ENCODE measurements at places on chromosomes 4 and X.

GRCh38 chr4:174201871-174202270, 81.6 kb downstream of the FBXO8 start:
- DNase-seq = no peak

GRCh38 chr4:159455675-159456237, 352.9 kb downstream of the RAPGEF2 start:
- no peak for DNase-seq

DNA sequence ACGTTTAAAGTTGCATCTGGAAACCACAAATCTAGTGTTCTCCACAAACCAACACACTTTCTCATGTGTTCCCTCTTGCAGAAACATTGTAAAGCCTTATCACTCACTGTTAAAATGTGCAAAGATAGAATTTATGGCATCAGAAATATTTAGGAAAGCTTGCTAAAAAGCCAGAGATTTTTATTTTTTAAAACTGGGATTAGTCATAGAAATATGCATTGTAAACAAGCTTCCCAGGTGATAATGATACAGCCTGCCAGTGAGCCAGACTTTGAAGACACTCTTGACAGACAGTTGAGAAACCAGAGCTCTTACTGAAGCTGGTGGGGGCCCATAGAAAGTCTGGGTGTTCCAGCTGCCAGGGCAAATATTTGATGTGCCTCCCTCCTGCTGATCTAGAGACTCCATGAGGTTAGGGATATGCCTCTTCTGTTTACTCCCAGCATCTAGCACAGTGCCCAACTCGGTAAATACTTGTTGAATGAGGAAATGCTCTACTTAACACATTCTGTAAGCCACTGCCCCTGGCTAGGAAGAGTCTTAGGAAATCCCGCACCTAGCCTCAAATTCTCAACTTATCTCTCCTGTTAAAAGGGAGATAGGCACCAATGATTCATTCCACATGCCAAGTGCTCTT, 179.0 kb upstream of the RASGEF1B start:
- DNase-seq = no peak

DNA sequence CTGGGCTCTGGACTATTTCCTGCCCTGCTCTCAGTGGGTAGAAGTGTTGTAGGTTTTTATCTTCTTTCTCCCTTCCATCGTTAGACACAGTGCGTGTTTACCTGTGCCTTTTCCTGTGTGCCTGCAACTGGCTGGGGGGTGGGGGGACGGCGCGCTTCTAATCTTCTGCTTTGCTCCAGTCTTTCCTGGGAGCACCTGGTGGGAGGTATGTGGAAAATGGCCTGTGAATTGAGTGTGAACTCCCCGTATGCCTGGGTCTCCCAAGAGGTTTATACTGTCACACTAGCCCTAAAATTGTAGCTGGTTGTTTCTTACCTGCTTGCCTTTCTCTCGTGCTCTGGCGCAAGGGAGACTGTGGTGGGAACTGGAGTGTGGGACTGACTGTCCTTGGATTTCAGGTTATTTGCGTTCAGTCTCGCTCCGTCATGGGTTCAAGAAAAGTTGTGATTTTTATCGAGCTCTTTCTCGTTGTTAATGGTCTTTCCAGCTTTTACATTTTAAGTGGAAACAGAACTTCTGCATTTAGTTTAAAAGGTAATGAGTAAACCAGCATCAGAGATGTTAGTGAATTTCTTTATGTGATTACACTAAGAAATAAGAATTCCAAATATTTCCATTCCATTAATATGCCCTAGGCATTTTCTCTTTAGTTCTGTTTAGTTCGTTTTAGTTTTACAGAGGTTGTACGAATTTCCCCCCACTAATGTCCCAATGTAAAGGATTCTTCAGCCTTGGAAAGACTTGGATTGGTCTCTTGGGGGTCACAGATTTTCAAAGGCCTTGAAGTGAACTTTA, 15.3 kb downstream of the MRPL1 start:
- DNase-seq = no peak

DNA sequence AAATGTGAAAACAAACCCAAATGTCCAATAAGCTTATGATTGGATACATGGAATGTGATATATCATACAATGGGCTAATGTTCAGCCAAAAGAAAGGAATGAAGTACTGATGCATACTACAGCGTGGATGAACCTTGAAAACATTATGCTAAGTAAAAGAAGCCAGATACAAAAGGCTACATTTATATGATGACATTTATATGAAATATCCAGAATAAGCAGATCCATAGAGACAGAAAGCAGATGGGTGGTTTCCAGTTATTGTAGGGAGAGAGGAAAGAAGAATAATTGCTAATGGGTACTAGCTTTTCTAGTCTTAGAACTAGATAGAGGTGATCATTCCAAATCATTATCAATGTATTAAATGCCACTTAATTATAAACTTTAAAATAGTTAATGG, 801.3 kb downstream of the IL1RAPL1 start:
- DNase-seq = no peak

- no peak for DNase-seq
Measured at GRCh38 chr4:158941895-158942294, 161.0 kb upstream of the RAPGEF2 start.

DNA sequence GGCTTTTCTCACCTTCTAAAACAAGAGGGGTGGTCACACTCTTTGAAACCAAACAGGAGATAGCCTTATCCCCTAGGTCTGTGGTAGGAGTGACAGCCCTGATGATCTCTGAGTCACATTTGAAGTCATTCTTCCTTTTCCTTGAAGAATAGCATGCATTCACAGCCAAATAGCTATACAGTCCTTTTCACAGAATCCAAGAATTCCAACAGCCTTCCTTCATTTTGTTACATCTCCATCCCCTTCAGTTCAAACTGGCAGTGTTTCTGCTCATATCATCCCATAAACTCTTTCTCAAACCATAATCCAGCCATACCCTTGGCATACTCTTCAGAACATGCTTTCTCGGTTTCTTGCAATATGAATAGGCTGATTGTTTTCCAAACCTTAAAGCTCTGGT, 33.3 kb upstream of the TMEM184C start:
- no peak for DNase-seq

DNA sequence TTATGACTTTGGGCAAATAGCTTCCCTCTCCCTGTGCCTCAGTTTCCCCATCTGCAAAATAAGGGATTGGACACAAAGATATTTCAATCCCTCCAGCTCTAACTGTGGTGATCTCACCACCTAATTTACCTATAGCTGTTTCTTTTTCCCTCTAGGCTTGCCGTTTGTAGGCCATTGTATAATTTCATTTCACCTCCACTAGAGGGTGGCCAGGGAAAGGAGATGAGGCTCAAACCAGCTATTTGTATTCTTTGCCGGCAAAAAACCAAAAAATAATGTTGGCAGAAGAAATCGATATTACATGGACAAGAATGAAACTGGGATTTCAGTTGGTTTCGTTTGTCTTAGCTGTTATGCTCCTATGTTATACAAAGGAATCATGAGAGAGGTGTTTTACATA, 36.1 kb upstream of the DOCK11 start:
- DNase-seq = peak; percentile 39

DNA sequence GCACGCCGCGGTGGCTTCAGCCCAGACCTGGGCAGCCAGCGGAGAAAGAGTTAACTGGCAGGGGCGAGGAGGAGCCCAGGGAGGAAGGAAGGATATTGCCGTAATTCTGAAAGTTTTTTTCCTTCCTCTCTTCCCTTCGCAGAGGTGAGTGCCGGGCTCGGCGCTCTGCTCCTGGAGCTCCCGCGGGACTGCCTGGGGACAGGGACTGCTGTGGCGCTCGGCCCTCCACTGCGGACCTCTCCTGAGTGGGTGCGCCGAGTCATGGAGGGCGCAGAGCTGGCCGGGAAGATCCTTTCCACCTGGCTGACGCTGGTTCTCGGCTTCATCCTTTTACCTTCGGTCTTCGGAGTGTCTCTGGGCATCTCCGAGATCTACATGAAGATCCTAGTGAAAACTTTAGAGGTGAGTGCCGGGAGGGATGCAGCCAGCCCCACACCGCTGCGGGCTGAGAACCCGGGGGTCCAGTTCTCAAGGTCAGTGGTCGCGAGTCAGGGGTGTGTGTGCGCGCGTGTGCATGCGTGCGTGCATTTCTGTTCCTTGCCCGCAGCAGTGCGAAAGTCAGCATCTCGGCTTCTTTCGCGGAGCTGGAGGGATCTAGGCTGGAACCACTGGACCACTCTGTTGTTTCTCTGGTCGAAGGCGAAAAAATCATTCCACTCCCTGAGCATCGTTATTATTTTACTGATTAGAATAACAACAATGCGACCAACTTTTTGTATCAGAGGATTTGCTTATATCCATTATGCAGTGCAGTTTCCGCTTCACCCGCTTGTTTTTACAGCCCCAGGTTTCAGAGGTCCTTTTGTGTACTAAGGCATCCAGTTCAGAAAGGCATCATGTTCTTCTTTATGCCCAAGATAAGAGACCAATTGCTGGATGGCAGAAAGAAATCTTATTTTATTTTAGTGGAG, 709 bp downstream of the GPAT3 start:
- no peak for DNase-seq

- peak; percentile 58 for DNase-seq
Measured at GRCh38 chrX:46572340-46572936, 1.1 kb upstream of the CHST7 start.

GRCh38 chrX:138669693-138670092, 41.8 kb downstream of the FGF13 start:
- DNase-seq = no peak

DNA sequence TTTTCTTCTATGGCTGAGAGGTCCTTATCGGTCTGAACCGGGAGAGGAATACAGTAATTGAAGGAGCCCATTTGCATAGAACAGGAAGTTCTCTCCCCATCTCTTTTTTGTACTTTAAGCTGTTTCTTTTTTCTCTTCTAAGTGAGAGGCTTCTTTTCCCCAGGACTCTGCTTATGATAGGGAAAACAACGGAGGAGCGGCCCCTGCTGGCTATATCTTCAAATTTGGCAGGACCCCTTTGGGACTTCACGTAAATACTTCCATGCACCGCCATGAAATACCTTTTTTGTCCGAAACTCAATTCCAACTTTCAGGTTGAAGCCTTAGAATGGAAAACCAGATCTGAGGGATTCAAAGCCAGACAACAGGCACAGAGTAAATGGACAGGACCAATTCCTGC, 1153.0 kb upstream of the INTU start:
- no peak for DNase-seq

DNA sequence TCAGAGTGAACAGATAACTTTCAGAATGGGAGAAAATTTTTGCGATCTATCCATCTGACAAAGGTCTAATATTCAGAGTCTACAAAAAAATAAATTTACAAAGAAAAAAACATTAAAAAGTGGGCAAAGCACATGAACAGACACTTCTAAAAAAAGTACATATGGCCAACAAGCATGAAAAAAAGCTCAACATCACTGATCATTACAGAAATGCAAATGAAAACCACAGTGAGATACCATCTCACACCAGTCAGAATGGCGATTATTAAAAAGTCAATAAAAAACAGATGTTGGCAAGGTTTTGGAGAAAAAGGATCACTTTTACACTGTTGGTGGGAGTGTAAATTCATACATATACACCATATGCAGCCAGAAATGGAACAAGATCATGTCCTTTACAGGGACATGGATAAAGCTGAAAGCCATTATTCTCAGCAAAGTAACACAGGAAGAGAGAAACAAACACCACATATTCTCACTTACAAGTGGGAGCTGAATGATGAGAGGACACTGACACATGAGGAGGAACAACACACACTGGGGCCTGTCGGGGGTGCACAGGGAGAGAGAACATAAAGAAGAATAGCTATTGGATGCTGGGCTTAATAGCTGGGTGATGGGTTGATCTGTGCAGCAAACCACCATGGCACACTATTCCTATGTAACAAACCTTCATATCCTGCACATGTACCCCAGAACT, 41.6 kb upstream of the ITM2A start:
- DNase-seq = peak; percentile 1

DNA sequence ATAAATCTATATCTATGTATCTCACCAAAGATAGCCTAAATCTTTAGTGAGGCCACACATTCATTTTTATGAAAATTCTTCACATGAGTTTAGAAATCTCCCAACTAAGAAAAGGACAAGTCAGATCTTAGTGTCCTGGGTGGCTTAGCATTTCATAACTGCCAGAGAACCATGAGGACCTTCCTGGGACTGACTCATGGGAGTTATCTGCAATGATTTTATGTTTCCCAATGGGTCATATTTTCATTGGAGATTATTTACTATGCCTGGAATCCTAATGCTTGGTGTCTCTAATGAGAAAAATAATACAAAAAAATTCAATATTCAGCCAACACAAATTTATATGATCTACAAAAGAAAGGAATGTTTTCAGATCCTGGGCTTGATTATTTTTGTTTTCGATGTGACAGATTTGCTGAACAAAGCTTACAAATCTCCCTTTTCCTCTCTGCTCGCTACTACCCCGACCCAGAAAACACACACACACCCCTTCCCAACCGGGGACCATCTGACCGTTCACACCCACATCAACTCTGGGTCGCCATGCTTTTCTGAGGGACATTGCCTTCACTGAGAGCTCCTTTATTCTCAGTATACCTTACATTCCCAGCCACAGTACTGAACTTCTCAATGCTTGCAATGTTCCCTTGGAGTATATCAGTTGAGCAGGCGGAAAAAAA, 40.1 kb downstream of the SORBS2 start:
- DNase-seq = no peak

- DNase-seq = no peak
Measured at GRCh38 chr4:87419578-87420249, 2.7 kb upstream of the NUDT9 start.

- DNase-seq = no peak
Measured at GRCh38 chr4:145825255-145825654, 113.4 kb downstream of the ZNF827 start.

DNA sequence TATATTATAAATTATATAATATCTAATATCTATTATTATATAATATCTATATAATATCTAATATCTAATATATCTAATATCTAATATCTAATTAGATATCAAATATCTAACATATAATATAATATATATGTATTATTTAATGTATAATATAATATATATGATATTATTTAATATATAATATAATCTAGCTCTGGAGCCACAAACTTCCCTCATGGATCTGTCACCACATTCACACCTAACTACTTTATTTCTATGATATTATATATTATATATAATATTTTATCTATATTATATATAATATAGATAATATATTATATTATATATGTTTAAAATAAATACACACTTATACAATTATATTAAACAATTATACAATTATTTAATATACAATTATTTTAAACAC, 667.5 kb downstream of the KCTD8 start:
- DNase-seq = no peak

- peak; percentile 37 for DNase-seq
Measured at GRCh38 chrX:40174001-40174853, 76.5 kb upstream of the BCOR start.

- DNase-seq = peak; percentile 78
Measured at GRCh38 chr4:89316931-89317366, 9.3 kb upstream of the GPRIN3 start.

DNA sequence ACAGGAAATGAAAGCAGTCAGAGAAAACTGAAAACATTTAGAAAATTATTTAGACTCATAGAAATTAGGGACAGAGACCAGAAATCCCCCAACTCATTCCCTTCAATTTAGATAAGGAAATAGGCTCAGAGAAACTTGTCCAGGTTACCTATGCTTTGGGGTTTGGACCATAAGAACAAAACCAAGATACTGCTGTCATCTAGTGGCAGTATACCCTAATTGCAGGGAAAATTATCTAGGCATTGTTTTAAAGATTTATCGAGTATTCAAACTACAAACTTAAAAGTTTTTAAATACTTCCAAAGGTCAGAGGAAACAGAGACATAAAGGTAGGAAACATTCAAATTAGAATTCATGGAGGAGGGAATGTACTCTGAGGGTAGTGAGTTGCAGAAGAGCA, 67.0 kb upstream of the KLHL13 start:
- DNase-seq = no peak
